ENCODE measurements at places on chromosomes 16 and 17.

DNA sequence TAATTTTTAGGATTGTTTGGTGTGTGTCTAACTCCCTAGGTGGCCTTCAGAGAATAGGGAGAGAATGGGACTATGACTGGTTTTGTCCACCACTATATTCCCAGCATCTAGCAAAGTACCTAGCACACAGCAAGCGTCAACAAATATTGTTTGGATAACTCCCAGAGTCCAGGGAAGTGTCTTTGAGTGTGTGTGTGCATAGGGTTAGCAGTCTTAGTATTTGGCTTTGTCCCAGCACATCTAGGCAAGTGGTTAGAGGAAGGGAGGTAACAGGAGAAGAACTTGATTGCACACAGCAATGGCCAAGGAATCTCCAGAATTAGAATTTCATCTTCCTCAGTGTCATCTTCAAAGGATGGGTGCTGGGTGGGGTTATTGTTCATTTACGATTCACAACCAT, 385.4 kb upstream of the CDH5 start:
- DNase-seq, result no peak

DNA sequence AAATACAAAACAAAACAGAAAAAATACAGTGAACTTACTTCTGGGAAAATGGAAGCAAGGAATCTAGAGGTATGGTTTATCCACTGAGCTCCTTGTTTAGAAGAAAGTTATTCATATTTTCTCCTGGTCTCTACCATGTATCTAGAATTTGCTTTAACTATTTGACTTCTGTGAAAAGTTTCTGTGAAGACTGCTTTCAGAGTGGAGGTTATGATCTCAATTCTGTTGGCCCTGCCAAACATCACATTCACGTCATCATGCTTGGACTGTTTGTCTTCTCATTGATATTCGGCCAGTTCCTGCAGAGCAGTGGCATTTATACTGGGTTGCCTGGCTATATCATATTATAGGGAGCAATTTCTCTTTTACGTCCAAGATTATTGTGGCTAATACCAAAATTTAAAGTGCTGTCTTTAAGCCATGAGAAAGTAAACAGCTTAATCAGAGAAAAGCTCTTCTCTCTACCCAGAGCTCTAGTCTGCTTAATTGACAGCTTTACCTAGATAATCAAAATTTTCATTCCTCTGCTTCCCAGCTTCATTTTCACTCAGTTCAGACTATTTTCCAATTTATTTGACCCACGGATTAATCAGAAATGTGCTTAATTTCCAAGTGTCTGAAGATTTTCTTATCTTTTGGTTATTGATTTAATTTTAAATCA, at the start of gene ABCA8:
Gene ABCA8 (minus strand): TSS at position 212 of the 661 bp plus-strand sequence. CDS start 13,358 bp downstream, outside the sequence.
- DNase-seq, result no peak

- no peak for DNase-seq
Measured at GRCh38 chr17:67829331-67829730, 4.0 kb downstream of the BPTF start.

DNA sequence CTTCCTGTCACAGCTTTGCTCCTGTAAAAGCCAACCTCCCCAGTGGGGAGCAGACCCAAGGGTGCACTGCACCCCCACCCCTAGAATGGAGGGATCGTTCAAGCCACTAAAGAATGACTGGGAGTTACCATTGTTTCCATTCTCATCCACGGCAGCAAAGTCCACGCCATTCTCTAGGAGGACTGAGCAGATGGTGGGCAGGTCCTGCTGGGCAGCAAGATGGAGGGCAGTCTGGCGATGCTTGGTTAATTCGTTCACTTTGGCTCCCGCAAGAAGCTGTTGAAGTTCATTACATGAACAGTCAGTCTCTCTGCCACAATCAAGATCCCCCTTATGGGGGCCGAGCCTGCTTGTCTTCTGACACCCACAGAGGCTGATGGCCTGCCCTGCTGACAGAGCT, 30.8 kb downstream of the CYB5D2 start:
- no peak for DNase-seq

DNA sequence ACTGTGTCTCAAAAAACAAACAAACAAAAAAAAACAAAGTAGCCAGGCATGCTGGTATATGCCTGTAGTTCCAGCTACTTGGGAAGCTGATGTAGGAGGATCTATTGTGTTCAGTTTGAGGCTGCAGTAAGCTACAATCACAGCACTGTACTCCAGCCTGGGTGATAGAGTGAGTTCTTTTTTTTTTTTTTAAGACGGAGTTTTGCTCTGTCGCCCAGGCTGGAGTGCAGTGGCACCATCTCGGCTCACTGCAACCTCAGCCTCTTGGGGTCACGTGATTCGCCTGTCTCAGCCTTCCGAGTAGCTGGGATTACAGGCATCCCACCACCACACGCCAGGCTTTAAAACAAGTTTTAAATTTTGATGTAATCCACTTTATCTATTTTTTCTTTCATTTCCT, 80.2 kb upstream of the STAC2 start:
- DNase-seq, result no peak

- no peak for DNase-seq
Measured at GRCh38 chr17:4170639-4171280, 27.8 kb downstream of the CYB5D2 start.
